ENCODE measurements at places on chromosomes 6 and 20. TPM values are rescaled to one million over a fixed set of nuclear protein-coding genes. Genes with fewer than 3 reads are reported as not detected.

The BCKDHB gene
- 17.0 TPM for total RNA-seq

The FAM50B gene
- total RNA-seq = 7.6 TPM

DNA sequence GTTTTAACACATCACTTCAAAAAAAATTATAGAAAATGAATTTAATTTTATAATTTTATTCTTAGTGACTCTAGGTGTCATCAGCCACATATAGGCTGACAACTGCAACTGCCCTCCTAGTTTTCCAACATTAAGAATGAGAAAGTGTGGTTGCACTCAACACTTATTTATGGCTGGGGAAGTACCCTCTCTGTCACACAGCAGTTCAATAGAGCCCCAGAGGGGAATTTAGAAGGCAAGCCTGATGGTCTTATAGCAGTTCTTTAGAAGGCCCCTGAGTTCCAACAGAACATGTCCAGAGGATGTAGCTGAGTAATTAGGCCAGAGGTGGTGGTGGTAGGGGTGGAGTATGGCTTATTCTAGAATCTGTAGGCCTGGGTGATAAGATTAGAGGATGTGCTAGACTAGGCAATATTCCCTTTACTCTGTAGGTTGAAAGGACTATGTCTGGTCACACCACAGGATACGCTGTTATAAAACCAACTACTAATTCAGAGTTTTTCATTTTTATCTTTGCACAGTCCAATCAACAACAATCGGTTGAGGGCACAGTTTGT, 226.5 kb upstream of the CITED2 start:
- H3K4me1 ChIP-seq = no peaks in the 10 kb centered on the region
- no peak overlapping the region for H3K4me3 ChIP-seq
- no peaks in the 10 kb centered on the region for H3K27me3 ChIP-seq
- no peaks in the 10 kb centered on the region for H3K36me3 ChIP-seq
- DNase-seq = no peak

- no peak overlapping the region for H3K27ac ChIP-seq
- H3K4me1 ChIP-seq = peaks cover 30% of the 10 kb centered on the region
- H3K36me3 ChIP-seq = peaks cover 14% of the 10 kb centered on the region
- no peak for DNase-seq
- no peaks in the 10 kb centered on the region for H3K27me3 ChIP-seq
- H3K4me3 ChIP-seq = no peak overlapping the region
Observed at GRCh38 chr6:36888654-36889481, 3.1 kb downstream of the C6orf89 start.

DNA sequence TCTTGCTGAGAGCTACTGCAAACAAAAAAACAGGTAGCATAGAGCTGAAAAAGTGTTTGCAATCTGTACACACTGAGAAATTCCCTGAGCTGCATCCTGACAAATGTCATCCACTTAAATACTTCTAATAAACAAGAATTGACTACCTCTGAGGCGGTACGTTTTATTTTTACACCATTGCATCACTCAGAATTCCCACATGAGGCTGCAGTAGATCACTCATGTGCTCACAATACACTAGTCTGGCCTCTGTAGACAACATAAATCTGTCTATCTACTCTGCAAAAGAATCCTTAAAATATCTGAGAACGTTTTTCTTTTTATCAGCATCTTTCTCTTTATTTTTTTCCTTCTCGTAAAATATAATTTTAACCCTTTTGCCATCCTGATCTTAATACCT, 661.4 kb downstream of the EPHA7 start:
- no peaks in the 10 kb centered on the region for H3K36me3 ChIP-seq
- H3K27me3 ChIP-seq = no peaks in the 10 kb centered on the region
- no peaks in the 10 kb centered on the region for H3K4me1 ChIP-seq
- DNase-seq = no peak

DNA sequence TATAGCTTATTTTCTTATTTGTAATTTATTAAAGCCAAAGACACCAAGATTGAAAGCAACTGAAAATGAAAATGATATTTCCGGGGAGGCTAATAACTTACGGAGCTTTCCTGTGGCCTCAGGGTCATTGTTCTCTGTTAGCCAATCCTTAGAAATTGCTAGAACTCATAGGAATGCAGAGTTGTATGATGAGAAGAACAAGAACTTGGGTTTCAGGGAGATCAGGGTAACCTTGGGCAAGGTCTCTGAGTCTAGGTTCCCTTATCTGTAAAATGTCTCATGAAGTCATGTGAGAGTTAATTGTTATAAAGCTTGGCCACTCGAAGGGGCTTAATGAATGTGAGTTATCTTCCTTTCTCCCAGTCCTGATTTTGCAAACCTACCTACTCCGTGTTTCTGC, 20.1 kb upstream of the SERINC3 start:
- H3K4me3 ChIP-seq = no peak overlapping the region
- no peaks in the 10 kb centered on the region for H3K36me3 ChIP-seq
- no peak overlapping the region for H3K27ac ChIP-seq
- H3K27me3 ChIP-seq = no peaks in the 10 kb centered on the region

The DSP gene
- 0.02 TPM for total RNA-seq

DNA sequence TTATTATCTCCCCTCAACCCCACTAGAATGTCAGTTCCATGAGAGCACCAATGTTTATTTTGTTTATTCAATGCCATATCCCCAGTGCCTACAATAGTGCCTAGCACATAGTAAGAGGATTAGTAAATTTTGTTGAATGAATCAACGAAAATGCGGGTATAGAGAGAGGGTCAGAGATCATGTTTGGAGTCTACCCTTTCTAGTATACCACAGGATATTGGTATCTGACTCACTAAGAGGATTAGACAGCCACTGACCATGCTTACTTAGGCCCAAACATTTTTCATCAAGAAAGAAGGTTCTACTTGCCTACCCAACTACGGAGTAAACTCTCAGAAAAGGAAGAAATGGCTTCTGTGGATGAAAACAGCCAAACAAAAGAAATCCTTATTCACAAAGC, 356.8 kb downstream of the BTBD9 start:
- no peak for DNase-seq
- H3K36me3 ChIP-seq = peaks cover 31% of the 10 kb centered on the region
- no peaks in the 10 kb centered on the region for H3K27me3 ChIP-seq
- H3K27ac ChIP-seq = no peak overlapping the region
- H3K4me3 ChIP-seq = no peak overlapping the region

DNA sequence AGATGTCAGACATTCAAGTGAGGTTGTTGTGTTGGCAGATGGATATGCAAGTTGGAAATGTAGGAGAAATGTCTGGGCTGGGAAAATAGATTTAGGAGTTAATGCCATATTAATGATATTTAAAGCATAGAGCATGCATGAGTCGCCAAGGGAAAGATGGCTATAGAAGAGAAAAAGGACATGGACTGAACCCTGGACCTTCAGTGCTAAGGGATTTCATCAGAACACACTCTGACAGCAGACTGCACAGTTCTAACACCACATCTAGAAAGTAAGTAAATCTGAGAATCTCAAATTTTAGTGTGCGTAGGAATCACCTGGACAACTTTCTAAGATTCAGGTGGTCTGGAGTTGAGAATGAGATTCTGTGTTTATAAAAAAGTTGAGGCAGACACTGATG, 17.3 kb upstream of the POLR1H start:
- no peak for DNase-seq
- H3K4me1 ChIP-seq = peaks cover 3% of the 10 kb centered on the region
- H3K4me3 ChIP-seq = no peak overlapping the region
- peaks cover 4% of the 10 kb centered on the region for H3K36me3 ChIP-seq

The RIN2 gene
- total RNA-seq = 0.46 TPM

DNA sequence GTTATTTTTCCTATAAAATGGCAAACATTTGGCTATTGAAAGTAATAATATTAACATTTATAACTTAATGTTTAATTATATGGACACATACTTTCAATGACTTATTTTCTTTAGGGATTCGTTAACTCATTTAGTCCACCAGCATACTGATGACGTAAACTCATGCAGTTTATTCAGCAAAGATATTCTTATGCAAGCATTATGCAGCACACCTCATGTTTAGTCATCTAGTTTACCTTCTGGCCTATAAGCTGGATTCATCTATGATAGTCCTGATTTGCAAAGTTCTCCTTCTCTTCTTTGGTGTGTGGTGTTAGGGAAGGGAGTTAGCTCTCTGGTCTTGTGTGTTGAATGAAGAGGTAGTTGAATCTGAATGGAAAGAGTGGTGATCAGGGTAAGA, 60.0 kb downstream of the OR2J2 start:
- H3K4me1 ChIP-seq = peaks cover 3% of the 10 kb centered on the region
- peaks cover 13% of the 10 kb centered on the region for H3K27me3 ChIP-seq
- no peaks in the 10 kb centered on the region for H3K36me3 ChIP-seq
- no peak for DNase-seq
- H3K4me3 ChIP-seq = no peak overlapping the region

DNA sequence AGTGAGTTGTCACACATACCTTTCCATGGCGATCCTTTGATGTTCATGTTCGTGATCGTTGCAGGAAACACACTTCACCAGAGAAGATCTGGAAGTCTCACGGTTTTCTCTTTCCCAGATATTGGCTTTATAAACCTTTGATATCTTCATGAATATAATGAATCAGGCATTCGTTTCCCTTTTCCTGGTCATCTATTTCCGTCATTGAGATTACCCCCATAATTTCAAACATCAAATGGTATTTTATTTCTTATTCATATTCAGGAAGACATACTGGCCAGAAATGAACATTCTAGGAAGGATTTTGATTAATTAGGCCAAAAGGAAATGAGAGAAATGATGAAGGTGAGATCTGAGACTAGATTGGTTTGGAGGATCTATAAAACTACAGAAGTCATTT, at the start of gene PRL:
TSS of gene PRL (minus strand) at position 101 of the 400 bp plus-strand sequence. CDS start at position 47, 54 bp downstream.
- no peak for DNase-seq
- no peak within 1 kb of the TSS for H3K27ac ChIP-seq
- H3K36me3 ChIP-seq = no peaks in the 10 kb centered on the region
- no peaks in the 10 kb centered on the region for H3K4me1 ChIP-seq
- no peaks in the 10 kb centered on the region for H3K27me3 ChIP-seq

DNA sequence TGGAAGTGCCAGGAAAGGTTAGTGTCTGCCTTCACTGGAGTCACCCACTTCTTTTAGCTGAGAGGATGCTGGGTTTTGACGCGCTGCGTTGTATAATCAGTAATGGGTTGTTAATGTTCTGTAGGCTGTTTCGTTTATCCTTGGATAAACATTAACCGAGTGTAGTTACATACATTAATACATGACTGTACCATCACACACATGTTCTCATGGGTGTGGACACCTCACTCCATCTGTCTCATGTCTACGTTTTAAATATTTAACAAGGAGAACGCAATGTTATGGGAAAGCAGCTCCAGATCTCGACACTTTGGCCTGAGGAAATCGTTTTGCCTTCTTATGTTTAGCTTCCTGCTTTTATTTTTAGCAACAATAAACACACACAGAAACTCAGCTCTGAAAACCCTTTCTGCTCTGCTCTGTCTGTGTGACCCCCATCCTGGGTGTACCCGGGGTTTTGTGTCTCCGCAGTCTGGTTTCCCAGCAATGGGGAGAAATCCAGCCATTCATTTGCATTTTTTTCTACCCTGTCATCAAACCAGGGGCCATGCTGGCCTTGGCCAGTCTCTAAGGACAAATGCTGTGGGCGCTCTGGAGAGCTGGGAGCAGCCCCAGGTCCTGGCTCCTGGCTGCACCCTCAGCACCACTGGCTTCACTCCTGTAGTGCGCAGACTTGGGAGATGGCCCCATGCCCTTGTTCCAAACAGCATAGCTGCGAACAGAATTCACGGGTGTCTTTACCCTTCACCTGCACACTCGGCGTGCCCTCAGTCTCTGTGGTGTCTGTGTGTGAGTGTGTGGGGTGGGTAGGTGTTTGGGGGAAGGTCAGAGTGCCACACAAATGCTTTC, 110.8 kb downstream of the ERMARD start:
- no peaks in the 10 kb centered on the region for H3K36me3 ChIP-seq
- no peaks in the 10 kb centered on the region for H3K27me3 ChIP-seq
- no peak overlapping the region for H3K4me3 ChIP-seq
- no peak overlapping the region for H3K27ac ChIP-seq
- peak; percentile 4 for DNase-seq

DNA sequence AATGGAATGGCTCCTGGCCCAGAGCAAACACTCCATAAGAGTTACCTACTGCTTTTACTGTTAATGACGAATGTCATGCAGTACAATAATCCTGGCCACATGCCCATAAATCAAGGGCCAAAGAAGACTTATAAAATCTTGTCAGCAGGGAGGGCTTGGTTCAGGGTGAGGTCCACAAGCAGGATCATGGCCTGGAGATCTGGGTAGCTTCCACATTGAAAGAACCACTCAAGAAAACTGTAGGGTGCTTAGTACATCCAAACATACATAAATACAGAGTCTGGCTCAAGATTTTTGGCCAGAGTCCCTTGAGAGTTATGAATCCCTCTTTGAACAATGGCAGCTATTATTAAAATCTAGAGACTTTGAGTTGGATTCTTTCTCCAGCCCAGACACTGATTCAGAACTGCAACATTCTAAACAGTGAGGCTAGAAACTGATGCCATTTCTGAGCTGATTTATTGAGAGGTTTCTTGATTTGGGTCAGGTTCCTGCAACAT, 188.7 kb downstream of the CDC5L start:
- no peak overlapping the region for H3K4me3 ChIP-seq
- no peak overlapping the region for H3K27ac ChIP-seq
- no peaks in the 10 kb centered on the region for H3K4me1 ChIP-seq
- H3K36me3 ChIP-seq = no peaks in the 10 kb centered on the region

GRCh38 chr20:4038676-4039370, 23.5 kb upstream of the RNF24 start:
- H3K4me3 ChIP-seq = no peak overlapping the region
- DNase-seq = no peak
- H3K27me3 ChIP-seq = no peaks in the 10 kb centered on the region
- peak overlapping the region; percentile 96 for H3K27ac ChIP-seq
- H3K36me3 ChIP-seq = no peaks in the 10 kb centered on the region

The C6orf47 gene
- 29.3 TPM for total RNA-seq

The BEND6 gene
- not detected for total RNA-seq

DNA sequence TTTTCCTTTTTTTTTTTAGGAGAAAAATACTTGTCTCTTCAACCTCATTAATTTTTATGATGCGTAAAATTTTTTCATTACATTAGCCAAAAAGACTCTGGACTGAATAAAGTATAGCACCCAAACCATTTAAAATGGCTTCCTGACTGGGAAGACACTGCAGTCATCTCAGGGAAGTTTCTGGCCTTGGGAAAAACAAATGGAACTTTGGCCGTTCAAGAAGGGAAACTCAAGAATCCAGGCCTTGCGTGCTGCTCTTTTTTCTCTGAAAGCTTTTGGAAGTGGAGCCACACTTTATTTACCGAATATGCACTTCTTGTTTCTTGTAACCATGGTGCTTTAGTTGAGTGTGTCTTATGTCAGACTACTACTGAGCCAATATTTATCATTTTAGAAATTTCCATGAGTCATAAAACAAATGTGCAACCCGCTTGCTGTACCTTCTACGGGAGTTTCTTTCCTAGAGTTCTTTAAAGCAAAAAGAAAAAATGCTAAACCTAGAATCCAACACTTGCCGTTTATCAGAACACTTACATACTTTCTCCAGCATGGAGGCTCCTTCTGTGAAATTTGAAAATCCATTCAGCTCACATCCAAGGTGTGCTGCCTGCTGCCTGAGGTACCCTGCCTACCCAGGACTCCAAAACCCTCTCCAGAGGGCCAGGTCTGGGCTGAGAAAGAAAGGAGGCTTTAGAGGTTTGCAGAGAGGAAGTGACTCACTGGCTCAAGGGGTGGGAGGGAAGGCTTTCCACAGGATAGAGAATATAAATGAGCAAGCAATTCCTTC, 11.5 kb upstream of the DSTN start:
- no peaks in the 10 kb centered on the region for H3K27me3 ChIP-seq
- no peak overlapping the region for H3K27ac ChIP-seq
- no peaks in the 10 kb centered on the region for H3K36me3 ChIP-seq
